NCI-H2081 (cell line): ENCODE measurements at places on chromosomes 1 and 21.

DNA sequence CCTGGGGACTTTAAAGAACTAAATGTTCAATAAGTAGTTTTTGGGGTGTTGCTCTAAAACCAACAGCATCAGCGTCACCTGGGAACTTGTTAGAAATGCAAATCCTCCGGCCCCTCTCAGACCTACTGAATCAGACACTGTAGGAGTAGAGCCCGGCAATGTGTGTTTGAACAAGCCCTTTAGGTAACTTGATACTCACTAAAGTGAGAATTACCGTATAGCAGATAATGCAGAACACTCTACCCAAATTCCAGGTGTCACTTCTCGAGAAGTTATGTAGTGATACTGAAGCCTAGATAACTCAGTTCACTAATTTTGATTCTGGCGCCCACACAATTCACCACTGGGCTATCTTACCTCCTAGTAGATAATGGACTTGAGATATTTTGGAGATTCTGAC is 3.7 kb upstream of the DPT start:
- no peak for DNase-seq

GRCh38 chr1:65164633-65165032 is 16.6 kb downstream of the AK4 start:
- no peak for DNase-seq

DNA sequence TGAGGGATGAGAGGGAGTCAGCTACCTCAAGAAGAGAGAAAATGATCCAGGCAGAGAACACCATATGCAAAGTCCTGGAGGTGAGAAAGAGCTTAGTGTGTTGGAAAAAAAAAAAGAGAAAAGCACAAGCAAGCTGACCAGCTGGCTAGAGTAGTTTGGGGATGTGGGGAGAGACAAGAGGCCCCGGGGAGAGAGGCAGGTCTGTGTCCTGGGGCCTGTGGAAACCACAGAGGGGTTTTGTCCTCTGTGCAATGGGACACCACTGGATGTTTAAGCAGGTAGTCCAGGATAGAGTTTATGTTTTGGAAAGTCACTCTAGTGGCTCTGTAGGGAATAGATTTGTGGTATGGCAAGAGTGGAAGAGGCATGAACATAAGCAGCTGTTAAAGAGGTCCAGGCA is 14.4 kb upstream of the CHI3L1 start:
- DNase-seq, result no peak

- no peak for DNase-seq
These were observed 324.8 kb downstream of the RWDD3 start for GRCh38 chr1:95558791-95559190.

GRCh38 chr1:243258731-243259130 is 2.9 kb downstream of the SDCCAG8 start:
- DNase-seq, result no peak

DNA sequence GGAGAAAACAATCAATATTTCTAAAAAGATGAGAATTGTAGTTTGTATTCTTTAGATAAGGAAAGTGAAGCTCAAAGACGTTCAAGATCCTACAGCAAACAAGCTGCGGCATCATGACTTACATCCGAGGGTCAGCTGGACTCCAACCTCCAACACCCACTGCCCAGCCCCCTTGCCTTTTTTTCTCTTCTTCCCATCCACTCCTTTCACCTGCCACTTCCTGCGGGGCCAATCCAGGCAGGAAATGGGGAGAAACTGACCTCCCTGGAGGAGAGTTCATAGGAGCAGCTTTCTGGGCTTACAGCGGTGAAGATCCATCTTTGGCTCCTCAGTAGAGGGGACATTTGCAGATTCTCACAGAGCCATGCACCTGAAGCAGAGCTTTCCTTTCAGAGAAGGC is 361.5 kb downstream of the PTPRU start:
- no peak for DNase-seq

- no peak for DNase-seq
These were observed 38.3 kb downstream of the IRF2BP2 start for GRCh38 chr1:234571702-234572101.
